ENCODE measurements at places on chromosomes 7 and 10.

- no peak for DNase-seq
Measured at GRCh38 chr10:126576336-126576735, 94.2 kb downstream of the C10orf90 start.

DNA sequence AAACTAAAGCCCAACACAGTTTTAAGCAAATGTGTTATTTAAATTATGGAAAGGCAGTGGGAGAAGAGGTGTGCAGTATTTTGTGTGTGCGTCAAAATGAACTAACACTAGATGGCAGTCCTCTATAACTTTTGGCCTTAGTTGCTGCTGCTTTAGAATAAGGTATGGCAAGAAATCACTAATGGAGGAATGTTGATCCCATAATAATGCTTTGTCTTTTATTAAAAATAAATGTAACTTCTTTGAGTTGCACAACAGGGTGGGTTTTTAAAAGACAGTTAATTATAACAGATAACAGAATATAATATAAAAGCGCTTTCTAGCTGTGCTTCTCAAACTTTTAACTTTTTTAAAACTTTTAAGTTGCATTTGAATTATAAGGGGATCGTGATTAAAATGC lies 56.4 kb downstream of the BBS9 start:
- DNase-seq = peak; percentile 59

GRCh38 chr10:7282457-7282856 lies 128.4 kb downstream of the SFMBT2 start:
- DNase-seq = no peak

DNA sequence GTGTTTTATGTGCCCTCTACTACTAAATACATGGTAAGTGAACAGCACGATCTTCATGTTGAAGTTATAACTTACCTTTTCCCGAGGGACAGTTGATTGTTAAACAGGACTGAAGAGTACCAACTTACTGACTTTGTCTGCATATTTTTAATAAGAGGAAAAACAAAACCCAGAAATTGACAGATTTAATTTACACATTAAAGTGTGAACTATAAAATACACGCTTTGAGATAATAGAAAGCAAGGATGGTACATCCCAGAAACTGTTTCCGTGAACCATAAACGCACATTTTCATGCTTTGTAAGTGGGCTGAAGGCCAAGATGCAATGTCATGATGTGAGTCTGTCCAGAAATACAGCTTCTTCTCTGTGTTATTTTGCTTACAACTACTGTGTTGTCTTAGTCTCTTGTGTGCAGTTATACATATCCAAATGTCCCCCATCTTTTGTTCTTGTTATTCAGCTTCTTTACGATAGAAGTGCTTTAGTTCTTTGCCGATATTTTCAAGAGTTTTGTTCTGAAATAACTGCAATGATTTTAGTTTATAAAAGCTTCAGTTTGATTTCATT lies 190.1 kb downstream of the MLLT10 start:
- DNase-seq = peak; percentile 87

DNA sequence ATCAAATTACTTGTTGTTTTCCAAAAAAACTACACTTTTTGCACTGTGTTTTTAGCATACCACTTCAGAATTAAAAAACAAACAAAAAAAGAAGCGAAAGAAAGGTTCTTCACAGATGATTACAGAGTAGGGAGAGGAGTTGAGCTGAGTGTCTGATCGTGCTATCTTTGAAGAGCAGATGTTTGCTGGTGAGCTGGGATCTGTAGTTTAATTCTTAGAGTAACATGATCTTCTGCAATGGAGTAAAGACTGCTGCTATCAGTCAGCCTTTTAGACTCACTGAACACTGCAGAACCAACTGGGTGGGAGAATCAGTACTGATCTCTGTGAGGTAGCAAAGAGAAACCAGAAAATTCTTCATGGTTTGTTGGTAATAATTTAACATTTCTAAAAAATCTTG lies 1197.8 kb upstream of the SORCS1 start:
- peak; percentile 94 for DNase-seq
